T-helper 1 cell (primary cell): ENCODE measurements at places on chromosomes 3 and 15.

DNA sequence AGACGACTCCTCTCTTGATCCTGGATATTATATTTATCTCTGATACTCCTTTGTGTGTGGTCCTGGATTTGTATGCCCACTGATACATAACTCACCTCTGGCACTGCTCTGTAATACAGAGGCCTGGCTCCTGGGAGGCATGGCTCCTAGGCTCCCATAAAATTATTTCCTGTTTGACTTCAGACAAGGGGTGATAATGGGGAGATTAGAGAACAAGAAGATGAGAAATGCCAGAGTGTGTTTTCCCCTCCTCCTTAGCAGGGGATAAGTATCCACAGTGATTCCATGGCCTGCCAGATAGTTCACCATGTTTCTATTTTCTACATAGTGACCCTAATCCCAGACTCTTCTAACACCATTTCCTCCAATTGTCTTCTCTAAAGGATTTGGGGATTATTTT lies 165.7 kb upstream of the PLSCR5 start:
- no peak for DNase-seq

DNA sequence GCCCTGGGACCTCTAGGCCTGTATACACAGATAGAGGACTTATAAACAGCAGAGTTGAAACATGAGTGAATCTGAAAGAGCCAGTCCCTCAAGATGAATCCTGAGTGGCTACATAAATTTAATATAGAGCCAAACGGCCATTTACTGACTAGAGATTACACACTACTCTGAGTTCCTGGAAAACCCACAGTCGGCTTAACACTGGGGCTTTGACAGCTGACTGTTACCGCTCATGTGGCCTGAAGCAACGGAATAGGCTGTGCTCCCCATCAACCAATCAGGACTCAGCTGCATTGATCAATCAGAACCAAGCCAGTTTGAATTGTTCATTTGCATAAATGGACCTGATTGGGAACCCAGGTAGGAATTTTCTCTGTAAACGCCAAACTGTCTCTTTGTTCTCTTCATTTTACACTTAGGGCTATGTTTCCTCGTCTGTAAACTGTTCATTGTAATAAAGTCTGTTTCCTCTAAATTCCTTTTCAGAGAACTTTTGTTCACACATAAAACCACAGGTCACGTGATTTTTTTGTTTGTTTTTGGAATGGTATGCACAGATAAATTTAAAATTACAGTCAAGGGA lies 40.5 kb downstream of the CCNL1 start:
- DNase-seq = no peak

GRCh38 chr15:82968066-82968465 lies 15.5 kb upstream of the HOMER2 start:
- DNase-seq = no peak

- no peak for DNase-seq
Observed at GRCh38 chr3:38101811-38102443, 35.0 kb downstream of the ACAA1 start.

GRCh38 chr3:18474202-18474601 lies 49.1 kb upstream of the SATB1 start:
- DNase-seq = no peak
